Stimulated activated CD4-positive, alpha-beta T cell treated with anti-CD3 and anti-CD28 coated beads, Interleukin-1b, Interleukin-23, amount 100 ng/mL, for 1 hour (primary cell): ENCODE measurements at places on chromosomes 3 and 15.

DNA sequence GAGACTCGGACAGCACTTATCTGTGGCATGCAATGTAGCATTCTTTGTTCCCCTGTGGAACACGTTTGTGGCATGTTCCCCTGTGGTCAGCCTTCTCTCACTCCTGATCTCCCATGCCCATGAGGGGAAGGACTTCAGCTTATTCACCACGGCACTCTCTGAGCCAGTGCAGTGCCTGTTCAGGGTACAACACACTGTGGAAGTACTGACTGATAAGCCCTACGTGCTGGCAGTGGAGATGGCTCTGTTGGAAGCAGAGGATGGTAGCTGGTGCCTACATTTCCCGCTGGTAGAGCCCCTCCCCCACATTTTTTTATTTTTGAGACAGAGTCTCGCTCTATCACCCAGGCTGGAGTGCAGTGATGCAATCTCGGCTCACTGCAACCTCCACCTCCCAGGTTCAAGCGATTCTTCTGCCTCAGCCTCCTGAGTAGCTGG, 43.5 kb upstream of the ETV5 start:
- no peak for DNase-seq

GRCh38 chr3:14795996-14796395, 22.8 kb upstream of the FGD5 start:
- no peak for DNase-seq

DNA sequence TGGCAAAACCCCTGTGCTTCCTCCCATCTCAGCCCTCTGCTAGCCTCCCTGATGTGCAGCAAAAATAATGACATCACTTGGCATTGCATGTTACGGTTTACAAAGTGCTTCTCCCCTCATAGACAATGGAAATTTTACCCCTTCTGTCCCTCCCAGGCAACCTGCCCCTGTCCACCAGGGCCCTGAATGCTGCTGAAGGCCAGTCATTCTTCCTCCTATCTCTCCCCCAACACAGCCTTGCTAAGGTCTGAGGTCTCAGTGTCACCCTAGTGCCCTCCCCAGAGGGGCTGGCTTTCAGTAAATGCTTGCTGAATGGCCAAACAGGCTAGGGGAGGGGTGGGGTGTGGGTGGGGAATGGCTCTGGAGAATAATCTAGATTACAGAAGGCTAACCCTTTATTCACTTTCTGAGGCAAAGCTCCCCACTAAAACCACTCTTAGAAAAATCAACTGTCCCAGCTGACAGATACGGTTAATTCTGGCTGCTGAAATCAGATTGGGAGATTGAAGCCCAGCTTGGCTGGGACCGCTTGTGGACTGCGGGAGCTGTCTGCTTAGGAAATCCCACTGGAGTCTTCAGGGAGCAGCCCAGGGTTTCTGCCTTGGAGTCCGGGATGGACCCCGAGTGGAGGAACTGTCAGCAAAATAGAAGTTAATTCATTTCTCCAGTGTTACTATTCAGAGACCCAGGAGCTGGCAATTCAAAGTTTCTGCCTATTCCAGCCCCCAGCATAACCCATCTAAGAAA, 22.9 kb downstream of the ANP32A start:
- no peak for DNase-seq

DNA sequence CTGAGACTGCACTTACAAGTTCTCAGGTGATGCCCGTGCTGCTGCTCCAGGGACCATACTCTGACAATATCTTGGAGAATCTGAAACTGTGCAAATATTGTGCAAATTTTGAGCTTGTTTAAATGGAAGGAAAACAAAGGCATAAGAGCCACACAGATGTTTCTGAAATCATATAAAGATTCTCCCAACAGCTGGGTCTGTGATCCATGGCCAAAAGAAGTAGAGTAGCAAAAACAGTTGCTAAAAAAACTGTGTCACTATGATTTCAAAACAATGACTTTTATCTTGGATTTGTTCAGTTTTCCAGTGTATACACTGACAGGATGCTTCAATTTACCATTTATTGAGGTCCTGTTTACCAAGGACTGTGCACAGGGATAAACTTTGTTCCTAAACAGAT, 25.3 kb downstream of the NPTN start:
- DNase-seq, result no peak

DNA sequence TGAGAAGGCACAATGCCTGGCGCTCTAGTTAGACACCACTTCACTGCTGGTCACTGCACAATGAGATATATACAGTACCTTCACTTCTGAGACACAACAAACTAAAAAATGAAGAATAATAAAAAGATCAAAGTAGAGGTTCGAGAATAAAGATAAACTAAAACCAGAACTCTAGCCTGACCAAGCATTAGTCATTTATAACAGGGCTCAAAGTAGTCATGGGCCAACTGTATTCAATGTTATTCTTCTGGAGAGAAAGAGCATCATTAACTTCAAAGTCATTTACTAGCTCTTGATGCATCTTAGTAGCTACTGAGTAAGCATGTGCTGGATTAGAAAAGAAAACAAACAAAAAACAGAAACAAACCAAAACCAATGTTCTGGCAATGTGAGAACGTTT, 145.2 kb downstream of the SSR3 start:
- no peak for DNase-seq

- no peak for DNase-seq
Observed at GRCh38 chr3:153885359-153885758, 235.8 kb upstream of the ARHGEF26 start.

- DNase-seq, result no peak
Observed at GRCh38 chr15:94098921-94099573, 132.3 kb upstream of the MCTP2 start.

DNA sequence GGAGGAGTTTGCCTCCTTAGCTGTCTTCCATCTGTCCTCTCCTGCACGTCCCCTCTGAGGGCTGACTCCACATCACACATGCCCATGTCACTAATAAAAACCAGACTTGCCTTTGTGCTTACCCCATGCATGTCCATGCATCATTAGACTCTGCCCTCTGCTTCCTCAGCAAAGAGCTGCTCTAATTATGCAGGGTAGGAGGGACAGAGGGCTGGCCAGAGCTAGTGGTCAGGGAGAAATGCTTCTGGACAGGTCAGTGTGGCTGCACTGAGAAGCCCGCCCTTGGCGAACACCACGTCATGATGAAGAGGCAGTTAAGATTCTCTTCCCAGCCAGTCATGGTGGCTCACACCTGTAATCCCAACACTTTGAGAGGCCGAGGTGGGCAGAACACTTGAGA, 8.9 kb downstream of the CA12 start:
- no peak for DNase-seq

DNA sequence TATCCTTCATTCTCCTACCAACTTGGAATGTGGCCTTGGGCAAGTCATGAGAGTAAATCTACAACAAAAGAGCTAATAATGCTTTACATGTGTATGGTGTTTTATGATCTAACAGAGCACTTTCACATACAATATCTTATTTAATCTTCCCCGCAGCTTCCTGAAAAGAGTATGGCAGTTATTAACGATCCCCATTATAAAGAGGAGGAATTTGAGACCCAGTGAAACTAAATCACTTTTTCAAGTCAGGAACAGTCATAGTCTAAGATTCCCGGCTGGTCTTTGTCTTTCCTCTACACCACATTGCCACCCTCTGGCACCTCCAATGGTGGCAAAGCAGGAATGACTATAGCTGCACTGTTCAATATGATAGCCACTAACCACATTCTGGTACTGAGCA, 69.7 kb upstream of the CMSS1 start:
- DNase-seq, result no peak

DNA sequence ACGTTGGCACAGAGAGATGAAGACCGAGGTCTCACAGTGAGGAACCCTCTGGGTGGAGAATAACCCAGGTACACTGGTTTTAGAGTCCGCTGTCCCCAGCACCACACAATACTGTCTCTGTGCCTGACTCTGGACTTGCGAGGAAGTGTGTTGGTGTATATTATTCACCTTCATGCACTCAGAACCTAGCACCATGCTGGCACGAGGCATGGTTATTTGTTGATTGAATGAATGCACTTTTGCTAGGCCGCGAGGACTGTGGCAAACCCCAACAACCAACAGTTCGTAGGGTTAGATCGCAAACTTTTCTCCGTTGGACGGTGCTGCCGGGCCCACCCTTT, 484 bp upstream of the C3orf52 start:
- no peak for DNase-seq

- DNase-seq, result no peak
Observed at GRCh38 chr3:194671511-194671899, 486 bp downstream of the LSG1 start.

GRCh38 chr15:22903961-22904534, 65.6 kb downstream of the NIPA2 start:
- no peak for DNase-seq

DNA sequence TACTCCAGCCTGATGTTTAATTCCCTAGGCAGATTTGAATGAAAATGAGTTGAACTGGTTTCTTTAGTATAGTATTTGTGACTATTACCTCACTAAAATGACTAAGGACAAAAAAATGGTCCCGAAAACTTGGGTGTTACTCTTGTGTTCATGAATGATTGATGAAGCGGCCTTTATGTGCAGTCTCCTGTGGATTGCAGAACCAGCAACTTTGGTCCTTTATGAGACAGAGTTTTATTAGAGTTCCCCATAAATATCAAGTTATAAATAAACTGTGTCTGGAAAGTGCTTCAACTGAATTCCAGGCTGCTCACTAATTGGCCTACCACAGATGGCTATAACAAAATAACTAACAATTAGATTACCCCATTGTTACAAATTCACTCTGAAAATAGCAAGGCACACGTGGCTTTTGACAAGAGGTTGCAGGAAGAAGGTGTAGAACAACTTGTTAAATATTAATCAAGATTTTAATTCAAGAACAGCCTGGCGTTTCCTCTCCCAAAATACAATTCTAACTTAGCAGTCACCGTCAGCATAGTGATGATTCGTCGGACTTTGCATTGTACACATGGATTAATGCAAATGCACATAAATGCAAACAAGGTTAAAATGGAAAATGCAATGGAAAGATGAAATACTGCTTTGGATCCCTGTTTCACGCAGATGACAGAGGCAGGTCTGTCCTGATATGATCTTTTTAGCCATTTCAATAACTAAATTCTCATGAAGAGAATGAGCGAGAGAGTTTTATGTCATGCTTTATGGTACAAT, 567.3 kb upstream of the ZNF717 start:
- DNase-seq, result no peak

GRCh38 chr3:81302045-81302444, 459.4 kb downstream of the GBE1 start:
- DNase-seq, result no peak

DNA sequence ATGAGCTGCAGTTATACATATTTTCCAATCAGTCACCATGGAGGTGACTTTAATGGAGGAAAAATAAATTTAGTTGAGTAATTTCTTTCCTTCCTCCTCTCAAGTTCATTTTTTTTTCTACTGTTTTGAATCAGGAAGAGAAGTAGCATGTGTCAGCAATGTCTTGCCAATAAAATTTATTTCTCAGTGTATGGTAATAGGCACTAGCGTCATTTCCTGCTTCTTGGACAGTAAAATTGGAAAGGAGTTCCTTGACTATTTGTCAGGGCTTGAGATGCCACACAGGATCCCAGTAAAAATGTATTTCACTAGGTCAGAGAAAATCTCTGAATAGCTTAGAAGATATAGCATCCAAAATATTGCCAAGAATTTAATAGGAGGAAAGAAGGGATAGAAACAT, 605.9 kb downstream of the ROBO1 start:
- no peak for DNase-seq

DNA sequence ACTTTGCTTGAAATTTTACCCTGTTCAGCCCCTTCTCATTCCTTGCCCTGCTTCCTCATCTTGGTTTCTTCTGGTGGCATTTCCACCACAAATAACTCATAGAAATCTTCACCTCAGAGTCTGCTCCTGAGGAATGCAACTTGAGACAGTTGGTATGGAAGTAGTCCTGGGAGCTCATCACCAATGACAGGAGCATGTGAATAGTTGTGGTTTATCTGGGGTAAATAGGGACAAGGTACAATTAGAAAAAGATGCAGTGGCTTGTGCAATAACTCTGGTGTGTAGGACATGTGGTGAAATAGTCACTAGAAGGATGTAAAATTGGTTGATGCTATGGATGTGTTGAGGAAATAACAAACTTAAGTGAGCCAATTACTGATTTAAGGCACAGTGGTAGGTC, 72.7 kb upstream of the CHRNA7 start:
- no peak for DNase-seq

DNA sequence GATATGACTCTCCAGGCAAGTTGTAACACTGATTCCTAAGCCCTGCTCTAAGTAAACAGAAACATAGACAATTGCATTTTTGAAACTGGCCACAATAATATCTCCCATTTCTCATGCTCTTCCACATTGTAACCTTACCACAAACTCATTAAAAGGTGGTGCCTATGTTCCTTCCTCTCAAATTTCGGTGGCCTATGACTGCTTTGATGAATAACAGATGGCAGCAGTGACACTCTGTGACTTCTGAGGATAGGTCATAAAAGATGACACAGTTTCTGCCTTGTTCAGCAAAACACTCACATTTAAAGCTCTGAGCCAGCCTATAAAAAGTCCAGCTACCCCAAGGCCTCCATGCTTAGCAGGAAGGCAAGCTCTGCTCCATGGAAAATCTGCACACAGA, 195.2 kb downstream of the EFHB start:
- DNase-seq, result no peak

DNA sequence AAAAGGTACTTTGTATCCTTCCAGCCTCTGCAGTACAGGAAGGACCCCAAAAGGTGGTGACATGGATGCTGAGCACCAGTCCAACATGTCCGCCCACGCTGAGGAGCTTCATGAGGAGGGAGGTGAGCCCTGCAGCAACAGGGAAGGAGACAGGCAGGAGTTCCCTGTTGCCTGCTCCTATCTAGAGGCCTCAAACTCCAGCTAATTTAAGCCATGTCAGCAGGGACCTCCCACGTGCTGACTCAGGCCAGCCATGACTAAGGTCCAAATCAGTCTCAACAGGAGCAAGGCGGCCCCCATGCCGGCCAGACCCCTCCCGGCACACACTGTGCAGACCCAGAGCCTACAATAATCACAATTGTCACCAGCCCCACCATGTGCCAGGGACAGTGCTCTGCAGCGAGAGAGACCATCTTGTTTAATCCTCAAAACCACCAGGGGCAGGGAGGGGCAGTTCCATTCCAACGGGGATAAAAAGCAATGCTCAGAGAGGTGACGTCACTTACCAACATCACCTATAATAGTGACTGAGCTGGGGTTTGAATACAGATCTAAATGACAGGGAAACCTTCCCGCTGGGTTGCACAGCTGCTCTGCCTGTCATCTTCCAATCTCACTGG, 54.5 kb upstream of the GATA2 start:
- DNase-seq, result no peak

DNA sequence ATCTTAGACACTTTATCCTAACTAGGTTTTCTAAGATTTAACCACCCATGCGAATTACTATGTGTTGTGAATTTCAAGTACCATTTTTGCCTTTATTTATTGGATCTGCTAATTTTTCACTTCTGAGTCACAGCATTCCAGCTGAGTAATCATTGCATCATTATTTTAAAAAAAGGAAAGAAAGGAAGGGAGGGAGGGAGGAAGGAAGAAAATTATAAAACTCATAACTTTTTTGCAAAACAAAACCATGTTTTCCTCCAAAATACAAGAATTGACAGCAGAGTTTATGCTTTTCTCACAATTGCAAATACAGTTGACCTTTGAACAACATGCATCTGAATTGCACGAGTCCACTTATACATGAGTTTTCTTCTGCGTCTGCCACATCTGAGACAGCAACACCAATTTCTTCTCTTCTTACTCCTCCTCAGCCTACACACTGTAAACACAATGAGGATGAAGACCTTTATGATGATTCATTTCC, 651.4 kb upstream of the NECTIN3 start:
- no peak for DNase-seq
